Trophoblast cell (in vitro differentiated cells and primary cell): ENCODE measurements at places on chromosomes 4 and X.
A peak's percentile ranks its signal among the peaks of the same experiment; 100 is the strongest.

- no peaks in the 10 kb centered on the region for H3K27me3 ChIP-seq
- peak overlapping the region; percentile 84 for H3K27ac ChIP-seq
- H3K4me3 ChIP-seq = no peak overlapping the region
- no peak for DNase-seq
These were observed 157.6 kb downstream of the GASK1B start for GRCh38 chr4:158015241-158015640.

DNA sequence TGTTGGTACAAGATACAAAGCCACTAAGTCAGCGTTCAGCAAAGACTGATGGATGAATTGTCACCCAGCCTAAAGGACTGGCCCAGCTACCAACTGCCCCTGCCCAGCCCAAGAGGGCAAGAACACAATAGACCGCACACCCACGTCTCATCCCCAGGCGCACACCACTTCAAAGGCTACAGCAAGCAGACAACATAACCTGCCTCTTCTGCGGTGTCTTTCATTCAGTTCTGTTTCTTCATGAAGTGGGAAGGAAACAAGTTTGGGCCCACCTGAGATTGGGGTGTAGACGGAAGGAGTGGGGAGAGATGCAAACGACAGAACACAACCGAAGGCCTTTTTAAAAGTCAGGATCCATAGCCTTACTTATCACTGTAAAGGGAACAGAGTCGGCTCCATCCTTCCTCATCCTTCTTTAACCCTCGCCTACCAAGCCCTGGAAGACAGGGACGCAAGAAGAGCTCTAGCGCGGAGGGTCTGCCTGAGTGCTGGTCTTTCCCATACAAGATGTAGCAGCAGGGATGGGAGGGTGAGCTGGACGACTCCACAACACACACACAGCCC is 691 bp downstream of the SCARB2 start:
- peaks cover 8% of the 10 kb centered on the region for H3K4me1 ChIP-seq
- H3K27ac ChIP-seq = peak overlapping the region; percentile 70
- H3K36me3 ChIP-seq = no peaks in the 10 kb centered on the region
- H3K27me3 ChIP-seq = no peaks in the 10 kb centered on the region

DNA sequence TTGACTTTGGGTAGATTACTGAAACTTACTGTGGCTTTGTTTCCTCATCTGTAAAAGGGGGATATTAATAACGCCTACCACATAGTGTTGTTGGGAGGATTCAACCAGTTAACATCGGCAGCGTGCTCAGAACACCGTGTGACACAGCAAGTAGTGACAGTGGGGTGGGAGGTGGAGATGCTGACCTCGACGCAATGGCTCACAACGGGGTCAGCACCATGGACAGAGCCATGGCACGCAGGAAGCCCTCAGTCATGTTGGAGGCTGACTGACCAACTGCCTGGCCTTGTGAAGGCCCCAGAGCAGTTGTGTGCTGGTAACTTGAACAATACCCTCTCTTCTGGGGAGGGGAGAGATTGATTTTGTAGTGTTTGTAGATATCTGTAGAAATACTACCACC is 93.2 kb downstream of the WFS1 start:
- H3K36me3 ChIP-seq = no peaks in the 10 kb centered on the region
- H3K4me3 ChIP-seq = no peak overlapping the region
- H3K4me1 ChIP-seq = no peaks in the 10 kb centered on the region
- no peak overlapping the region for H3K27ac ChIP-seq

GRCh38 chr4:120568731-120569130 is 353.8 kb downstream of the PRDM5 start:
- H3K27me3 ChIP-seq = no peaks in the 10 kb centered on the region
- H3K27ac ChIP-seq = no peak overlapping the region
- no peaks in the 10 kb centered on the region for H3K36me3 ChIP-seq
- DNase-seq = no peak
- H3K4me1 ChIP-seq = no peaks in the 10 kb centered on the region

DNA sequence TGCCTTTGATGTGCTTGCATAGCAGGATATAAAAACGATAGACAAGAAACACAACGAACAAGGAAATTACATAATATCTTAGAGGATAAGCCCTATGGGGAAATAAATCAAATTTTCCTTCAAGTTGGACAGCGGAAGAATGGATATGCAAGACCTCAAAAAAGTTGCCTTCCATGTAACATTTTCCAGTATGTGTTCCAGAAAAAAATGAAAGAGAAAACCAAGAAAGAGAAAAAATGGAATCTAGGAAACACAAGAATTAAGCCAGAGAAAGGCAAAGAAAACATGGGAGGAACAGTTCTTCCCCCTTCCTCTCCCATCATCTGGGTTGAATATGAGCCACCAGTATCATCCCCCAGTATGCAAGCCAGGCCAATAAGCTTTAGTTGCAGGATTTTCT is 34.6 kb upstream of the MID1 start:
- H3K27me3 ChIP-seq = no peaks in the 10 kb centered on the region
- H3K36me3 ChIP-seq = no peaks in the 10 kb centered on the region
- no peak for DNase-seq
- no peak overlapping the region for H3K4me3 ChIP-seq
- H3K4me1 ChIP-seq = no peaks in the 10 kb centered on the region

GRCh38 chr4:25770847-25771246 is 91.9 kb downstream of the SEL1L3 start:
- no peaks in the 10 kb centered on the region for H3K27me3 ChIP-seq
- no peak for DNase-seq
- H3K36me3 ChIP-seq = no peaks in the 10 kb centered on the region
- no peak overlapping the region for H3K4me3 ChIP-seq

- no peak overlapping the region for H3K4me3 ChIP-seq
- no peaks in the 10 kb centered on the region for H3K27me3 ChIP-seq
- no peak overlapping the region for H3K27ac ChIP-seq
- no peaks in the 10 kb centered on the region for H3K4me1 ChIP-seq
These were observed 510.6 kb upstream of the DIPK2B start for GRCh38 chrX:45711231-45711630.

DNA sequence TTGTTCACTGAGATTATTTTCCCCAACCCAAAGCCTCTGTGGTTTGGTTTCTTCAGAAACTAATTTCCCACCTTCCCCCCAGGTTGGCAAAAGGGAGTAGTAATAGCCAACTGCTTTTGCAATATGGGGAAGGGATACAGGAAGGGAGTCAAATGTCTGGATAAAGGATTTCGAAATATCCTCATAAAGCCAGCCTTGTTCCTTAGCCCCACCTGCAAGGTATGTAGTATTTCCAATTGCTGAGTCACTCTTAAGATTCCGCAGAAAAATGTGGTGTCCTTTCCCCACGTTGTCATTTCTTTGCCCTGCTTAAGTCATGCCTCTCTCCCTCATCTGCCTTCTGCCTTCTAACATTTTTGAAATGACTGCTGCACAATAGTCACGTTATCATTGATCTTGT is 138.8 kb upstream of the DCAF8L1 start:
- H3K27ac ChIP-seq = no peak overlapping the region
- H3K4me1 ChIP-seq = no peaks in the 10 kb centered on the region
- no peaks in the 10 kb centered on the region for H3K27me3 ChIP-seq
- H3K4me3 ChIP-seq = no peak overlapping the region

GRCh38 chr4:67201334-67201733 is 344.0 kb downstream of the CENPC start:
- DNase-seq = no peak
- no peak overlapping the region for H3K27ac ChIP-seq
- no peaks in the 10 kb centered on the region for H3K4me1 ChIP-seq
- H3K4me3 ChIP-seq = no peak overlapping the region
- H3K36me3 ChIP-seq = no peaks in the 10 kb centered on the region

- H3K27me3 ChIP-seq = no peaks in the 10 kb centered on the region
- peaks cover 2% of the 10 kb centered on the region for H3K4me1 ChIP-seq
These were observed 394.7 kb downstream of the PDGFC start for GRCh38 chr4:156576946-156577345.

DNA sequence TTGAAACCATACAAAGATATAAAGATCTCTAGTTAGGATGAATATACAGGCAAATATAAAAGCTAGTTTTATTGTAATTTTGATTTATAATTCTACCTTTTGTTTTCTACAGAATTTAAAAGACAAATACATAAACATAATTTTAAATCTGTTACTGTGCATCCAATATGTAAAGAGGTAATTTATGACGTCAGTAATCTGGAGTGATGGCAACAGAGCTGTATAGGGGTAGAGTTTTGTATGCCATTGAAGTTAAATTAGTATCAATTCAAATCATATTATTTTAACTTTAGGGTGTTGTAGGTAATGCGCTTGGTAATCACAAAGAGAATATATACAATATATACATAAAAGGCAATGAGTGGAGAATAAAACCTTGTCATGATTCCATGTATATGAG is 183.7 kb upstream of the ARHGAP24 start:
- no peak overlapping the region for H3K27ac ChIP-seq
- DNase-seq = no peak
- H3K4me1 ChIP-seq = no peaks in the 10 kb centered on the region
- H3K36me3 ChIP-seq = no peaks in the 10 kb centered on the region

GRCh38 chr4:139191373-139191772 is 14.4 kb upstream of the ELF2 start:
- no peaks in the 10 kb centered on the region for H3K4me1 ChIP-seq
- no peak overlapping the region for H3K27ac ChIP-seq
- no peaks in the 10 kb centered on the region for H3K36me3 ChIP-seq
- DNase-seq = no peak

GRCh38 chr4:95537191-95537590 is 11.6 kb downstream of the UNC5C start:
- H3K4me3 ChIP-seq = no peak overlapping the region
- no peaks in the 10 kb centered on the region for H3K36me3 ChIP-seq
- peak overlapping the region; percentile 8 for H3K27ac ChIP-seq
